ENCODE measurements at places on chromosomes 2 and 18. TPM values are rescaled to one million over a fixed set of nuclear protein-coding genes. Genes with fewer than 3 reads are reported as not detected.
A peak's percentile ranks its signal among the peaks of the same experiment; 100 is the strongest.

GRCh38 chr2:216142540-216142939 lies 33.4 kb downstream of the XRCC5 start:
- no peaks in the 10 kb centered on the region for H3K4me1 ChIP-seq
- no peak for DNase-seq
- H3K27me3 ChIP-seq = no peaks in the 10 kb centered on the region
- H3K4me3 ChIP-seq = no peak overlapping the region
- no peak overlapping the region for H3K27ac ChIP-seq

The LIPG gene
- total RNA-seq = 3.7 TPM

DNA sequence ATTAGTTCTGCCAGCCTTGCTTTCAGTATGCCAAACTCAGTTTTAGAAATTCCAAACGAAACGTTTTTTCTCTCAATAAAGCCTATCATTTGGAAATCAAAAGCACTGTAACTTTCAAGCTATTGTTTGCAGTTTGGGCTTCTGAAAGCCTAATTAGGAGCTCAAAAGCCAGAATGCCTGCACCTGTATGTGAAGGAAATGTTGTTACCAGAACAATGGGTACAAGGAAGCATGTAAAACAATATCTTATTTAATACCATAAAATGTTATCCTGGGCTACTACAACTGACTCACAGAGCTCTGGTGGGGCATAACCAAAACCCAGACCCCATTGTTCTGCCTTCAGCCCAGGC lies 12.6 kb upstream of the GULP1 start:
- no peaks in the 10 kb centered on the region for H3K4me1 ChIP-seq
- no peak overlapping the region for H3K27ac ChIP-seq
- no peak overlapping the region for H3K4me3 ChIP-seq
- H3K36me3 ChIP-seq = no peaks in the 10 kb centered on the region
- no peak for DNase-seq

GRCh38 chr2:120497261-120497977 lies 151.5 kb downstream of the INHBB start:
- no peaks in the 10 kb centered on the region for H3K4me1 ChIP-seq
- DNase-seq = no peak
- no peaks in the 10 kb centered on the region for H3K27me3 ChIP-seq
- H3K27ac ChIP-seq = no peak overlapping the region

- H3K4me3 ChIP-seq = peak overlapping the region; percentile 71
- peaks cover 40% of the 10 kb centered on the region for H3K27me3 ChIP-seq
- H3K36me3 ChIP-seq = peaks cover 11% of the 10 kb centered on the region
- H3K4me1 ChIP-seq = peaks cover 18% of the 10 kb centered on the region
These were observed 3.0 kb downstream of the MEIS1 start for GRCh38 chr2:66437691-66438497.

GRCh38 chr2:230664128-230664527 lies 48.5 kb upstream of the CAB39 start:
- H3K4me1 ChIP-seq = peaks cover 79% of the 10 kb centered on the region
- no peak for DNase-seq
- no peak overlapping the region for H3K27ac ChIP-seq
- no peaks in the 10 kb centered on the region for H3K27me3 ChIP-seq
- H3K36me3 ChIP-seq = no peaks in the 10 kb centered on the region
- H3K4me3 ChIP-seq = no peak overlapping the region

The ODC1 gene
- total RNA-seq = 30.1 TPM

- no peak overlapping the region for H3K4me3 ChIP-seq
- no peak overlapping the region for H3K27ac ChIP-seq
- H3K27me3 ChIP-seq = no peaks in the 10 kb centered on the region
- H3K36me3 ChIP-seq = no peaks in the 10 kb centered on the region
These were observed 19.4 kb upstream of the ITPRID2 start for GRCh38 chr2:181872178-181872577.

DNA sequence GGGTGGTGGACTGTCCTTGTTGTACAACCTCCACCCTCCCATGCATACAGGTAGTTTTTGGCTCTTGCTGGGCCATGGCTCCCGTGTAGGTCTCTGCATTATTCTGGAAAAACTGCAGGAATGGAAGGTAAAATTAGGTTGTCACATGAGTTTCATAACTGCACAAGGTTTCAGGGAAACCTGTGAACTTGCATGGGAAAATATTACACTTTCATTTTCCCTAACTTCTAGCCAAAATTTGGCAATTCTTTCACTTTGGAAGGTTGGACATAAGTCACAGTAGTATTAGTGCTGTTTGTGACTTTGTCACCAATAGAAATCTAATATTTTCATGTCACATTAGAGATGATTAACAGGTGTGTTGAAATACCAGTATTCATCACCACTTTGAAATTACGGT lies 118.1 kb upstream of the MGAT5 start:
- H3K27me3 ChIP-seq = no peaks in the 10 kb centered on the region
- no peaks in the 10 kb centered on the region for H3K36me3 ChIP-seq
- H3K4me1 ChIP-seq = peaks cover 50% of the 10 kb centered on the region
- no peak overlapping the region for H3K27ac ChIP-seq

- no peak for DNase-seq
- no peak overlapping the region for H3K4me3 ChIP-seq
- no peaks in the 10 kb centered on the region for H3K27me3 ChIP-seq
- no peaks in the 10 kb centered on the region for H3K4me1 ChIP-seq
- H3K36me3 ChIP-seq = peaks cover 100% of the 10 kb centered on the region
- no peak overlapping the region for H3K27ac ChIP-seq
These were observed 27.9 kb downstream of the PSMD1 start for GRCh38 chr2:231084565-231084964.

DNA sequence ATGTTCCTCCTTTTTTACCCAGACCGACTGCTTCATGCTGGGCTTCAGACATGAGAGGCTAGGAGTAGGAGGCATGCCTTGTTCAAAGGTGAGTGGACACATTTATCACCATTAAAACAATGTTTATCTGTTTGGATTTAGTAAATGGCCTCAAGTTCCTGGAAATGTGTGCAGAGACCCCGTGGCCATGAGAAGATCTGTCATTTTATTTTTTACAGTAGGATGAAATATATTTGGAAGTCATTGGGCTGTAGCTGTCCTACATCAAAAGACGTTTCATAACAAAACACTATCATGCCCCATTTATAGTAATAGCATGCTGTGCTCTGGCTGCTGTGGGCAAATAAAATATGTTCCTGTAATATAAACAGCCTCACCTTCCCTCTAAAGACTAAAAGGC lies 403.9 kb upstream of the TNP1 start:
- H3K27me3 ChIP-seq = no peaks in the 10 kb centered on the region
- H3K4me3 ChIP-seq = no peak overlapping the region
- DNase-seq = no peak
- no peak overlapping the region for H3K27ac ChIP-seq
- H3K36me3 ChIP-seq = no peaks in the 10 kb centered on the region

DNA sequence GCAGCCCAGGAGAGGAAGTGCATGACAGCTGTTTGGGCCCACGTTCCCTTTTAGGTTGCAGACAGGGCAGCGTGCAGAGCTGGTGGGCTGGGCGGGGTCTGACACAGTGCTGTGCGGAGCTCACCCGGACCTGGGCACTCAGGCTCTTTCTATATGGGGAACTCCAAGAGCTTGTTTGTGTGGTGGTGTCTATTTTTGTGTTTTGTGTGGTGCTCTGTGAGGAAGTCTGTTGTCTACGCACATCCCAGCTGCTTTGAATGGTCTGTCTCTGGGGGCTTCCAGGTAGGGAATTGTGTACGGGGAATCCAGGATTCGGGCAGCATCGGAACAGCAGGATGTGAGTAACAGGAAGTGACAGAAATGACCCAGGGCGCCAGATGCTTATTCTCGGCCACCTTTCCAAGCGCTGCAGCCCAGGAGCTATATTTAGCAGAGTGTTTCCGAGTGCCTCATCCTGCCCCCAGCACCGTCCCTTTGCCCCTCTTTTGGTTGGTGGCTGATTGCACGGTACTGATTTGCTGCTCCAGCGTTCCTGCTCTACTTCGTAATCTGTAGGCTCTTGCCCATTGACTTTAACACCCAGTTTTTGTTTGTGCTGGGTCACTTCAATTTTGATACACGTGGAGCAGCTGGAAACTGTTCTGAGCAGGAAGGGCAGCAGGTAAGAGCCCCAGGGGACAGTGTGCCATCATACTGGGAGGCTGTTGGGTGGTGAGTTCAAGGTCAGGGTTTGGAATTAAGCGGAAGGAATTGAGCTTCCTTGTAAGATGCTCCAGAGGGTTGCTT lies 64.7 kb downstream of the DGKD start:
- H3K4me3 ChIP-seq = peak overlapping the region; percentile 33
- peaks cover 64% of the 10 kb centered on the region for H3K4me1 ChIP-seq
- peak overlapping the region; percentile 79 for H3K27ac ChIP-seq
- no peak for DNase-seq
